Thoracic aorta (tissue), 2 donors: ENCODE measurements at places on chromosomes 11 and 22.

DNA sequence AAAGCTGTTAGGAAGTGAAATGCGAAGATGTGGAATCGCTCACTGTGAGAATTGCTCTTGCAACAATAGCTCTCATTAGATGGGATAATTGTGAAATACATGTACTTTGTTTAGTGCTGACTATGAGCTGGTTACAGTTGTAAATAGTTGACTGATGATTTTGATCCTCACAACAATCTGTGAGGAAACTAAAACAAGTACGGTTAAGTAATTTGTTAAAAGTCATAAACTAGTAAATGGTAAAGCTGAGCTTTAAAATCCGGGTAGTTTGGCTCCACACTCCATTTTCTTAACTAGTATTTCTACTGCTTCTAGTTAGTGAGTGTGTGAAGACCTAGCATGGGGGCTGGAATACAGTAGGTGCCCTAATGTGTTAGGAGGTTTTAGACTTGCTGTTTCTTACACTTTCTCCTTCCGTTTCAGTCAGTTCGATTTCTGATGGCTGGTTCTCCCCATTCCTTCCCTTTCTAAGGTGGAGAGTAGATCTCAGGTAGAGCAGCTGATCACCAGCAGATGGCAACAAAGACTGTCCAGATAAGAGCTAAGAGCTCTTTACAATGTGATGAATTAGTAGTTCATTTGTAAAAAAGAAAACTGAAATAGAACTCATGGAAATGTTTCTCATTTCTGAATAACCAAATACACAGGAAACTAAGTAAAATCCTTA, 16.3 kb upstream of the CYP2R1 start:
- no peak for DNase-seq

DNA sequence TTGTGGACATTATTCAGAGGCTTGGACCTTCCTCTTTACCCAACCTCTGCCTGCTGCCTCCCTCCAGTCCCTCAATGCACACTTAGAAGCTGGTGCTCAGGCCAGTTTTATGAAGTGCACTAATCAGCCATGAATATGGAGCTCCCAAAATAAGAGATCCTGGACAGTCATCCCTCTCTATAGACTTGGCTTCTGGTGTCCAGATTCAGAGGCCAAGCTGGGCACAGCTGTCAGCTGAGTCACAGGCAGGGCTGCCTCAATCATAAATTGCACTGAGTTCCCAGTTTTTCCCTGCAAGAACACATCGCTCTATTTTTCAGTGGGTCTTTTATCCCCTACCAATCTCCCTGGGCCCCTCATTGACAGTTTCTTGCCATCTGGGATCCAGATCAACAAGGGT, 161.7 kb upstream of the CADM1 start:
- DNase-seq: no peak

DNA sequence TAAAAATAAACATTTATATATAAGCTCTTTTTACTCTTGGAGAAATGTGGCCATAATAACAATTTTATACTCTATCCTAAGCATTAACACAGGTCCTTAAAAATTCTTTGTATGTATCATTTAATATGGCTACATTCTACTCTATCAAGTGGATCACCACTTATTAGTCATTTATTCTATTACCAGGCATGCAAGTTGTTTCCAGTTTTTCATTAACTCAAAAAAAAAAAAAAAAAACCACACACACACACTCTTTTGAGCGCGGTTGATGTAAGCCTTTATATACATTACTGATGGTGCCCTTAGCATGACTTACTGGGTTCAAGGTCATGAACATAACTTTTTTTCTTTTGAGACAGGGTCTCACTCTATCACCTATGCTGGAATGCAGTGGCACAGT, 47.1 kb upstream of the MICAL2 start:
- no peak for DNase-seq

DNA sequence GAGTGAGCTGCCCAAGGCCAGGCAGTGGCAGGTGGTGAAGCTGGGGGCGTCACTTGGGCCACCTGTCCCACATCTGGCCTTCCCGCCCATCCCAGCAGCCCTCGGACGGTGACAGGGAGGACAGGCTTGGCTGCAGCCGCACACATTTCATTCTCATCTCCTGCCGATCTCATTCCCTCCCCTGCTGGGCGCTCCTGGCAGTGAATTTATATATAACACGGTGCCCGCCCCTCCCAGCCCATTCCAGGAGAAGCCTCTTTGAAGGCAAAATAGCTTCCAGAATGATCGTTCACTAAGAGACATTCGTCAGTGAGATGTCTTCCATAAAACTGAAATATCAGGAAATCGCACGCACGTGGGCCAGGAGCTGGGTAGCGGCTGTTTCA, 861.3 kb downstream of the TBC1D22A start:
- no peak for DNase-seq

DNA sequence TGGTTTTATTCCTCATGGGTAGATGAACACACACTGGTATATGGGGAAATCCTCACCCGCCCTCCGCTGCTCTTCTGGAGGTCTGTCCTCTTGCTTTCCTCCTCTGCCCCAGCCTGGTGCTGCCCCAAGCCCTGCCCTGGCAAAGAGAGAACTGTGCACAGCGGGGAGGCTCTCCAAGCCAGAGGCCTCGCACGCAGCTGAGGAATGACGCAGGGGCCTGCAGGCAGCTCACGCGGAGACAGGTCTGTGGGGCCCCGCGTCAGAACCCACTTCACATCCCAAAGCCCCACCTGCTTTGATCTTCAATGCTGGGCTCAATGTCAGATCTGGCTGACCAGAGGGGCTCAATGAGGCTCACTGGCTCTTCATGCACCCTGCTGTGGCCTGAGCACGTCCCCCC, 10.0 kb downstream of the GATD1 start:
- DNase-seq: no peak

GRCh38 chr22:26134654-26135330, 34.5 kb upstream of the SEZ6L start:
- no peak for DNase-seq

DNA sequence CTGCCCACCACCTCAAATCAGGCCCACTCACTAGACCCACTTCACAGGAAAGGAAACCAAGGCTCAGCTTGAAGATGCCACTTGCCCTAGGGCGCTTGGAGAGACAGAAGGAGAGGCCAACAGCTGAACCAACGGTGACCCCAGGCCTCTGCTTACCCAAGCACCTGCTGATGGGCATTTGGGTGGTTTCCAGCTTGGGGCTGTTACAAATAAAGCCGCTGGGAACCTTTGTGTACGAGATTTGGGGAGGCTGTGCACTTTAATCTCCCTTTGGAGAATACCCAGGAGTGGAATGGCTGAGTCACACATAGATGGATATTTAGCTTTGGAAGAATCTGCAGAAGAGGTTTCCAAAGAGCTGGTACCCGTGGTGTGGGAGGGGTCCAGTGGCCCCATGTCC, 50.9 kb upstream of the LINC01488 start:
- no peak for DNase-seq
